ENCODE measurements at places on chromosomes 3 and 15.

GRCh38 chr15:53512029-53512428 is 247.4 kb downstream of the WDR72 start:
- no peak for DNase-seq

DNA sequence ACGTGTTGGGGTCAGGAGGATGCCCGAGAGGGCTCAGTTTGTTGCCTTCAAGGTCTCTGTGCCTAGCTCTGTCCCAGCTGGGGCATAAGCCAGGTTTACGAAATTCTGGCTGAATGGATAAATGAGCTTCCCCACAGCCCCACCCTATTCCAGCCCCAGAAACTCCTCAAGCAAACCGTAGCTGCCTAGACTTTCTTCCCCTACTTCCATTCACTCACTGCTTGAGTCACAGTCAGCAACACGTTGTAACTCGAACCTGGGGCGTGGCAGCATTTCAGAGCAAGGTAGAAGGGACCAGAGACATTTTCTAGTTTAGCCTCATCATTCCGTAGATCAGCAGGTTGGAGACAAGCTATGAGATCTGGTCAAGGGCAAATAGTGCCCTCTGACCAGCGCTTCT is 24.2 kb downstream of the NMNAT3 start:
- DNase-seq, result no peak

- no peak for DNase-seq
Measured at GRCh38 chr3:117036259-117036799, 326.8 kb downstream of the TUSC7 start.

- DNase-seq, result no peak
Measured at GRCh38 chr3:109132801-109133473, 3.6 kb upstream of the C3orf85 start.

- no peak for DNase-seq
Measured at GRCh38 chr3:175005881-175006280, 146.7 kb downstream of the NAALADL2 start.

- DNase-seq, result no peak
Measured at GRCh38 chr3:65689436-65689835, 349.3 kb downstream of the MAGI1 start.

- DNase-seq, result no peak
Measured at GRCh38 chr15:96503276-96503675, 172.8 kb downstream of the NR2F2 start.

GRCh38 chr3:127745656-127746399 is 73.1 kb downstream of the ABTB1 start:
- DNase-seq, result no peak

- no peak for DNase-seq
Measured at GRCh38 chr3:15263120-15263519, 57.1 kb downstream of the CAPN7 start.

GRCh38 chr3:30752970-30753369 is 141.5 kb downstream of the GADL1 start:
- DNase-seq, result no peak

DNA sequence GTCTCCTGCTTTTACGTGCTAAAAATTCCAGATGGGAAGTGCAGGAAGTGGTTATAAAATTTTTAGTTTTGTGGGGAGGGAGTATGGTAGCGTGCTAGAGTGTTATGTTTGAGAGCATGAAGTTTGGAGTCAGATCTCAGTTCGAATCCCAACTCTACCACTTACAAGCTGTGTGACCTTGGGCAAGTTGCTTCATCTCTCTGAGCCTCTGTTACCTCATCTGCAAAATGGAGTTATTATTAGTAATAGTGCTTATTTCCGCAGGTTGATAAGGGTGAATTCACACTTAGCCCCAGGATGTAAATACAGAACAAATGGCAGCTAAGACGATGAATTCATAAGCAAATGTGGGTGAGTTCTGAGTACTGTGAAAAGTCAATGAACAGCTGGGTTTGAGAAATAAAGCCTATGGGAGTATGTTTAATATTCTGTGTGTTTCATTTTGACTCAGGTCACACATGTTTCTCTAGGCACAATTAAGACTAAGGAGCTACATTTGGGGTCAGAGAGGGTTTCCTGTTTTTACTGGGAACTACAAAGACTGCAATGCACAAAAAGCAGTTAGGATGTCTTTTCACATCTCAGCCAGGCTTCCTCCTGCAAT is 73.1 kb upstream of the FEZF2 start:
- no peak for DNase-seq

- no peak for DNase-seq
Measured at GRCh38 chr3:38723569-38724391, 74.3 kb upstream of the SCN5A start.

- no peak for DNase-seq
Measured at GRCh38 chr15:38217191-38217595, 35.4 kb upstream of the SPRED1 start.

GRCh38 chr3:154304116-154304786 is 20.0 kb downstream of the DHX36 start:
- DNase-seq, result no peak

DNA sequence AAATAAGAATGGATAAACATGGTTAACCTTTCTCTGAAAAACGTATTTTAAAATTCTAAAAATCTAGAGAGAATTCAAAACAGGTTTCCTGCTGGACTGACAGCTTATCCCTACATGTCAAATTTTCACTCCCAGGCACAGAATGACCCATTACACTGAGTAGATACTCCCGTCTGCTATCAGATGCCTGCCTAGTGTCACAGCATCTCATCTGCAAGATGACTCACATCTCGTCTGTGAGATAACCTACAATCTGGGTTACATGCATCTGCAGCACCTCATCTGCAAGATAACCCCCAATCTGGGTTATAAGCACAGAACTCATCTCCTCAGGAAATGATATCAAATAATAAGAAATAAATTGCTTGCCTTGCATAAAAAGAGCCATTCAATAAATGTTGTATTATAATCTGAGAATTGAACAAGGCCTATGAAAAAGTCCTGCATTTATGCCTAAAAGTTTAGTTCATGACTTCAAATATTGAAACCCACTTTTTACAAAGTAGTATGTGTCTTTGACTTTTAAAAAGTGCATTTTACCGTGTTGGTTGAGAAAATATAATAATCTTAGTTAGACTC is 188.3 kb upstream of the THBS1 start:
- no peak for DNase-seq

GRCh38 chr3:69941037-69941436 is 58.5 kb upstream of the SAMMSON start:
- DNase-seq, result no peak

- no peak for DNase-seq
Measured at GRCh38 chr3:52063026-52063723, 6.8 kb upstream of the DUSP7 start.

Data from omental fat pad (tissue), 4 donors.